ENCODE measurements at places on chromosomes 2 and 18. TPM values are rescaled to one million over a fixed set of nuclear protein-coding genes. Genes with fewer than 3 reads are reported as not detected.

ATOH8 gene
- polyA plus RNA-seq = 33.2 TPM

SPATA3 gene
- not detected for polyA plus RNA-seq

RAB27B gene
- polyA plus RNA-seq = 0.13 TPM

OR6B2 gene
- not detected for polyA plus RNA-seq

SLC9A2 gene
- polyA plus RNA-seq = 0.01 TPM

NETO1 gene
- not detected for polyA plus RNA-seq

CCBE1 gene
- 1.8 TPM for polyA plus RNA-seq

IHH gene
- 0.51 TPM for polyA plus RNA-seq

SRD5A2 gene
- polyA plus RNA-seq = 2.9 TPM

SPP2 gene
- polyA plus RNA-seq = 86.8 TPM

RTP5 gene
- polyA plus RNA-seq = 0.03 TPM

Measured in liver (tissue), 10 donors.